Fibroblast of pulmonary artery (primary cell): ENCODE measurements at places on chromosomes 12 and 14.

GRCh38 chr12:62210422-62210821, 49.8 kb upstream of the USP15 start:
- peak; percentile 67 for DNase-seq

- peak; percentile 35 for DNase-seq
These were observed 200.4 kb downstream of the PIK3C2G start for GRCh38 chr12:18461758-18462157.

DNA sequence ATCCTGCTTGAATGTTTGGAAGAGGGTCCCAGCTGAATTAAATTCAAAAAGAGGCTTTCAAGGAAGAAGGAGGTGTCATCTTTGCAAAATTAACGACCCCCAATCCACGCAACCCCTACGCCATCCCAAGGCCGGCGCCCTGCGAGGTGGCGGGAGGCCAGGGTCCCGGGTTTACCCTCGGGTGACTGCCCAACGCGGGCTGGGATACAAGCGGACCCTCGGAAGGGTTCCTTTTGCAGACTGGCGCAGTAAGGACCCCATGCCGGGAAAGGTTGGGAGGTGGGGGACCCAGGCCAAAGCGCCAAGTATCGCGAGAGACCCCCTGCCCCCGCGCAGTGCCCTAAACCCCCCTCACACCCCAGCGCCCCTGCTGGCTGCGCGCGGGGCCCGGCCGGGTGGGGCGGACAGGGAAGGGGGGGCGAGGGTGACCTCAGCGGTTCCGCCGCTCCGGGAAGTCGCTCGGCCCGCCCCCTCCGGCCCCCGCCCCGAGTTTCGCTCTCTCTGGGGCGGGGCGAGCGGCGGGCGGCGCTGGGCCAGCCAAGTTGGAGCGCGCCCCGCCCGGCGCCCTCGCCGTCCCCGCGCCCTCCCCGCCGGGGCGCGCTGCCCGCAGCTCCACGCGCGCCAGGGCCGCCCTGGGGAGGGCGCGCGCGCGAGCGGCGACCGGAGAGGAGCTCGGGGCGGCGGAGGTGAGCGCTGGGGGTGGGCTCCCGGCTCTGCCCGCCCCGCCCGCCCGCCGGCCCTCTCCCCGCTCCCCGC, 708 bp upstream of the ZBTB42 start:
- DNase-seq = peak; percentile 73

DNA sequence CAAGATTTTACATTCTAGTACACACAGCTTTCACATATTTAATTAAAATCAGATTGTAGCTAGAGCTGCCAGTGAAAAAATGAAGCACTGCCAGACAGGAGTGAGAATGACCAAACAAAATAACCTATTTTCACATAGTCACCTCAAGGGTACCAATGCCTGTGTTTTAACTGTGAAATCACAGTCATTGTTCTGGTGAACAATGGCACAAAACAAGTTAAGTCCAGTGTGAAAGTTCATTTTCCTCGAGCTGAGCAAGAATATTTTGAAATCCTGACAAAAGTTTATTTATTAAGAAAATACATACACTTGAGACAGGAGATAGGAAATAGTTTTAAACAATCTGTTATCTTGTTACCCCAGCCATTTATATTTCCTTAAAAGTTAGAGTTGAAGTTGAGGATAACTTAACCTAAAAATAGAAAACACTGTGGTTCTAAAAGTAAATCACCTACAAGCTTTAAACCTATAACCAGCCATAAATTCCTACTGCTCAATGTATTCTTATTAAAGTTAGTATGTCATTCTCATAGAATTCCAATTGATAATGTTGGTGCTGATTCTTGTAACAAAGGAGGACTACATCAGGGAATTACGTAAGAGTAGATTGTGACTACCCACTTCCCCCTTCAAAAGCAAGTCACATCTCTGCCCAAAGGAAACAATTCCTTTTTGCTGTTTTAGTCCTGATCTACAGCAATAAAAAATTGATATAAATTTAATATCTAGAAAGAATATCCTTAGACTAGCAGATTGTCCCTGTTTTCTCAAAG, 15.9 kb downstream of the DENND5B start:
- peak; percentile 81 for DNase-seq

GRCh38 chr12:4089121-4089606, 184.4 kb upstream of the CCND2 start:
- no peak for DNase-seq

- DNase-seq = no peak
These were observed 16.2 kb downstream of the SUPT16H start for GRCh38 chr14:21367582-21368144.

GRCh38 chr14:54572316-54572715, 5.4 kb downstream of the SAMD4A start:
- peak; percentile 54 for DNase-seq

DNA sequence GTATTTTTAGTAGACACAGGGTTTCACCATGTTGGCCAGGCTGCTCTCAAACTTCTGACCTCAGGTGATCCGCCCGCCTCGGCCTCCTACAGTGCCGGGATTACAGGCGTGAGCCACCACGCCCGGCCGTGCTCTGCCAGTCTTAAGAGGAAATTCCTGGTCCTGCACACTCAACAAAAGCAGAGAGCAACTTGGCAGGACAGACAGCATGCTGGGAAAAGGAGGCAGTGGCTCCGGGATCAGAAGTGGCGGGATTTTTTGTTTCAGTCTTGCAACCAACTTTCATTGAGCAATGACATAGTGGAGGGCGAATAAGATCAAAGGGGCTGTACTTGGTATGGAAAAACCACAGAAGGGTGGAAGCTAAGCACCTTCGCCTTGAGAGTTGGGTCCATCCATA, 2.1 kb downstream of the CKAP4 start:
- DNase-seq = peak; percentile 82

GRCh38 chr12:90166671-90167070, 458.0 kb upstream of the ATP2B1 start:
- no peak for DNase-seq

DNA sequence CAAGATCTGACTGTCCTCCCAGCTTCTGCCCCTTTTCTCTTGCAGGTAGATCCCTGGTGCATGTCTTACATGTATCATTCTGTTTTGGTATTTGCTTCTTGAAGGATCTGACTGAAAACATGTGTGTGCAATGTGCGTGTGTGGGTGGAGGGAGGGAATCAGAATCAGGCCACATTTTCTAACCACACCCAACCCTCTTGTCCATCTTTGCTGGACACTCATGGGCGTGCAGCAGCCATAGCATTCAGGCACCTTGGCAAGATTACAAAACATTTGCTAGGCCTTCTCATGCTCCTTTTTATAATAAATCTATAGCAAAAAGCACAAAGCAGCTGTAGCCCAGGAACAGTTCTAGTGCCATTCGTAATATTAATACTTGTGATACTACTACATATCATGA, 233.6 kb upstream of the E2F7 start:
- DNase-seq = no peak

DNA sequence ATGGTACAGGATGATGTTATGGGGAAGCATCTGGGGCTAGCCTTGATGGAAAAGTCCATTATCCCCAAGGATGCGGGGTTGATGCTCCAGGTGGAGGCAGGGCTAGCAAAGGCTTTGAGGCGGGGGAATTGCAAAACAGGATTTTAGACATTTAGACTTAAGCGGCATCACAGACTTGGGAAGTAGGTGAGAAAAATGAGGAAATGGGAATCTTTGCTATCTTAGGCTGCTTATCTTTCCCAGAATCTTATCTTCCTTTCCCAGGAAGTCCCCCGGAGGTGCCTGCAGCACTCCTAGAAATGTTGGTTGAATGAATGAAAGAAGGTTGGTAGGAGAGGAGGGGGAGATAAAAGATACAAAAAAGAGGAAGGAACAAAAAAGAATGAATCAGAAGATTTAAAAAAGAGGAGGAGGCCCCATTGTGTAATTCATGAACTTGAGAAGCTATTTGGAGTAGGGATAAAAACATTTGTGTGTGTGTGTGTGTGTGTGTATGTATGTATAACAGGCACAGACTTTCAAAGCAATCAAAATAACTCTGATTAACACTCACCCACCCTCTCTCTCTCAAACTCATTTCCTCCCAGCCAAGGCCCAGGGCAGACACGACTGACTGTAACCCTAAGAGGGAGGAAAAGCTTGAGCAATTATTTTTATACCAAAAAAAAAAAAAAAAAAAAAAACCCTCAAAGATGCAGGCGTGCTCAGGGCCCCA, 62.5 kb upstream of the TBX3 start:
- peak; percentile 57 for DNase-seq

DNA sequence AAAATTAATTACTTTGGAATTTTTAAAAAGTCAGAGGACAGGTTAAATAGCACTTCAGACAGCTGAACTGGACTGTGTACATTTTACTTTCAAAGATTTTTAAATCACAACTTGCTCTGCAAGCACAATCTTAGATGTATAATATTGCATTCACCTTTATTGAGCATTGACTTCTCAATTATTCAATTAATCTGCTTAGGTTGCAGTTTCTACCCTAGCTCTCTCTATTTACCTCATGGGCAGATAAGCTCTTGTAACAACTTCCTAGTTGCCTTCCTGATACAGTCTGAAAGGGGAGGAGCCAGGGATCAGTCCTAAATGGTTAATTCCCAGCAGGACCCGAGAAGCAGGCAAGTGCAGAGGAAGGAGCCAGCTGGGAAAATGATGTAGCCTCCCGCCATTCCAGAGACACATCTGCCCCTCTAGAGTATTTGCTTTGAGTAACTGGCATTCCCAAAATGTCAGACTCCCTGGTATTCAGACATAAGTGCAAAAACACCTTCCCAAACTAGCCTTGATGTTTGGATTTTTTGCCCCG, 302.8 kb downstream of the GALC start:
- no peak for DNase-seq

GRCh38 chr12:131117438-131118245, 163.9 kb downstream of the ADGRD1 start:
- no peak for DNase-seq

- DNase-seq = no peak
These were observed 169.9 kb downstream of the RBM19 start for GRCh38 chr12:113796066-113796827.

GRCh38 chr14:99730876-99731546, 46.9 kb downstream of the CYP46A1 start:
- no peak for DNase-seq

- no peak for DNase-seq
These were observed 258.8 kb downstream of the SLC15A4 start for GRCh38 chr12:128564956-128565355.

DNA sequence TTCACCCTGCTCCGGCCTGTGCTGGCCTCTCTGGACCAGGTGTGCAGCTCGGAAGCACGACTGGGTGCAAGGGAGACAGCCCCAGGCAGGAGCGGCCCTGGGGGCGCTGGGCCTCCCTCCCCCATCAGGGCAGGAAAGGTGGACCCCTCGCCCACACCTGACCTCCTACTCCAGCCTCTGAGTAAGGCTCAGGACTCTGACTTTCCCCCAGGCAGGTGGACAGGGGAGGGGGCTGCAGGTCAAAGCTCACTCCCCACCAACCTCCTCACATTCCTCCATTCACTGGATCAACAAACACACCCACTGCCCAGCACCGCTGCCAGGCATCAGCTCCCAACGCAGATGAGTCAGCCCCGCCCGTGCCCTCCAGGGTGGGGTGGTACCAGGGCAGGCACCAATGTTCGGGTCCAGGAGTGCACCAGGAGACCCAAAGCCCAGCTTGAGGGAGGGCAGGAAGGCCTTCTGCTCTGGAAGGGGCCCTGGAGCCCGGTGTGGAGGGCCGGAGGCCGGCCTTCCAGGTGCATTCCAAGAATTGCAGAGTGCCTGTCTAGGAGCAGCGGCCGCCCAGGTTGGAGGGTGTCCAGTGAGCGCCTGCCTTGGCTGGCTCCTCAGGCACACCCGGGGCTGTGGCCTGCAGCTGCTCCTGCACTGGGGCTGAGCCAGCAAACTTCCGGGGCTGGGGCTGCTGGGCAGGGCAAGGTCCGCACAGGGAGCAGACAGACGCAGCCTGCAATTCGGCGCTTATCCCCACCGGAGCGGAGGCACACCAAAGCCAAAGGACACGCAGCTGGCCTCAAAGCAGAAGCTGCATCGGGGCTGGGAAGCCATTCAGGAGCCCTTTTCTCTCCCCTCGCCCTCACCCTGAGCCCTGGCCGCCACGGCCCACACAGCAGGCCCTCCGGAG, 1.6 kb upstream of the INF2 start:
- peak; percentile 65 for DNase-seq
